NCI-H187 (cell line): ENCODE measurements at places on chromosomes 2 and 18.

DNA sequence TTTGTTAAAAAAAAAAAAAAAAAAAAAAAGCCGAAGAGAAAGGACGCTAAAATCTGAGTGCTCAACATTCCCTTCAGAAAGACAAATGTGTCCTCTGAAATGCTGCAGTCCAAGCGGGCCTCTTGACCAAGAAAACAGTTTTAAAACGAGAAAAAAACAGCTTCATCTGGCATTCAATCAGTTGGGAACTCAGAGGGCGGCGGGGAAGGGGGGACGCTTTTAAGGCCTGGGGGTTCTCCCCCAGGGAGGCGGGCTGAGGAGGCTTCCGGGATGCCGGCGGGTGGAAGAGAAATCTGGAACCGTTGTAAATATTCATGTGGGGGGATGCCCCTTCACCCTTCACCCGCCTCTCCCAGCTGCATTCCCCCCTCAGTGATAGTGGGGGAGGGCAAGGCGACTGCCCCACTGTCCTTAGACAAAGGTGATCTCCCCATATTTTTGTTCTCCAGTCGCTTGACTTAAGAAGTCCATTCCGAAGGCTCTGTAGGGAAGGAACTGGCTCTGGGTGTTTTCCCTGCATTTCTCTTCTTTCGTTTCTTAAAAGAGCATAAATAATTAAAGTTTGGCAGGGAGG is 3.3 kb upstream of the HOXD11 start:
- DNase-seq, result no peak

GRCh38 chr18:7872569-7872968 is 305.5 kb downstream of the PTPRM start:
- DNase-seq, result peak; percentile 10

DNA sequence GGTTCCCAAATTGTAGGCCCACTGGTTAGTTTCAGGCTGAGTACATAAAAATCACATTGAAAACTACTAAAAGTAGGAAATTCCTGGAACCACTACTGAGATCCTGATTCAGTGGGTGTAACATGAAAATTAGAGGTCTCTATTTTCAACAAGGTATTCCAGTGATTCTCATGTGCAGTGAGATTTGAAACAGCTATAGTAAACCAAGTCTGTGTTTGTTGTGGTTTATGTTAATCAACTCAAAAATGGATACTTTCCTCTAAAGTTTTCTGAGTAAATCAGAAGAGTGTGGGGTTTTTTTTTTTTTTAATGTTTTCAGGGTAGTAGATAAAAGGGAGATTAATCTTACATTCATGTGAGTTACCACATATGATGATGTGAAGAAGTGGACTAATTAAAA is 42.4 kb upstream of the LIMS1 start:
- no peak for DNase-seq

- DNase-seq, result no peak
Observed at GRCh38 chr2:55106148-55106547, 55.9 kb upstream of the RTN4 start.
